ENCODE measurements at places on chromosomes 6 and 20. TPM values are rescaled to one million over a fixed set of nuclear protein-coding genes. Genes with fewer than 3 reads are reported as not detected.
A peak's percentile ranks its signal among the peaks of the same experiment; 100 is the strongest.

GRCh38 chr6:3888153-3888957, 39.2 kb downstream of the FAM50B start:
- no peak for DNase-seq

DNA sequence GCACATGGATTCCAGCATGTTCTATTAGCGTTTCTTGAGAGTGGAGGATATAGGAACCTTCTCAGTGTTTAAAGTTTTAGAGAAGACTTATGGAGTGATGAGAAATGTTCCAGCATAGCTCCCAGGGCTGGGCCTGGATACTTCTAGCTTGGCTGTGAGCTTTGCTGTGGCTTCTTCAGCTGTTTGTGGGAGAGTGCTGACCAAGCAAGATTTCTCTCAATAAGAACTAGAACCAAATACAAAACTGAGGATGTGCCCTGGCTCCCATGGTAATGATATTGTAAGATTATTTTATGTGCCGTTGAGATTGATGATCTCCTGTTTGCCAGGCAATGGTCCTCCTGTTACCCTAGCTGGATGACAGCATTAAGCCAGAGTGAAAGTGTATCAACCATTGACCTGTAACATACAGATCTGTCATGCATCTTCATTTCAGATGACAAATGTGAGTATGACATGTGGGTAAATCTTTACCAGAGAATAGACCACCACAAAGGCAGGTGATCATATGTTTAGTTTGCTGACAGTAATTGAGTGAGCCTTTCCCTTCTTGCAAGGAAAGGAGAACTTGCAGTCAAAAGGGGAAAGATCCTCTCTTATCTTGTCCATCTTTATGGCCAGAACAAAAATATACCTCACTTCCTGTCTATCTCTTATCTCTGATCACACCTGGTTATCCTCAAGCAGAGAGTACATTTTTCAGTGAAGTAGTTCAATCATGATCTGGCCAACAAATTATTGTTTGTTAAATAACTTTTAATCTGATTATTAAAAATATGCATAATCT, 180.1 kb downstream of the SLC24A3 start:
- no peak for DNase-seq

GRCh38 chr6:5302995-5303622, 41.8 kb downstream of the FARS2 start:
- peak; percentile 56 for DNase-seq

DNA sequence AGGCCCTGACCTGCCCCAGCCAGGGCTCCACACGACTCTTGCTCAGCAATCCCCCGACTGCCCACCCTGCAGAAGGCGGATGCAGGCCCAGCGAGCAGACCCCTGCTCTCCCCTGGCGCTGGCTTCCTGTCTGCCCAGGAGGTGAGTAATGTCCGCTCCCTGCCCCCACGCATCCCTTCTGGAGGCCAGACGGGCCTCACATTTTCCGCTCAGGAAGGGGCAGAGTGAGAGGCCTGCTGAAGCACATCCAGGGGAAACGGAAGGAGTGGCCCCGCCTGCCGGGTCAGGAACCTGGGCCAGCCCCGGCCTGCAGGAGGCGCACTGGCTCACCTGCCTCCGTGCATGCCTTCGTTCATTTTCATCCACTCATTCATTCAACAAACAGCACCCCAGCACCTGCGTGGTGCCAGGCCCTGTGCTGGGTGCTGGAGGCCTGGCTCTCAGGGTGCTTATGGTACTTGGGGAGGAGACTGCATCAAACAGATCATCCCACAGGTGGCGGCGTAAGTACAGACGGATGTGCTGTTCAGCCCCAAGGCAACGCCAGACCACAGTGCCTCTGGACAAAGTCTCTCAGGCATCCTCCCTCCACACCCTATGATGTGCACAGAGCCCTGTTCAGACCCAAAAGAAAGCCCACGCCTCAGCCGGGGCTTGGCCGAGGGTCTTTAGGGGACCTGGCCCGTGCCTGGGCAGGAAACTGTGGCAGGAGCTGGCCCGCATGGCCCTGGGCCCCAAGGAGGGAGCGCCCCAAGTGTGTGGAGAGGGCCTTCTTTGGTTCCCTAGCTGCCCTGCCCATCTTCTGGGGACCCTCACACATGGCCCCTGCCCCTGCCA, 112.1 kb downstream of the ASXL1 start:
- peak; percentile 90 for DNase-seq

- peak; percentile 88 for DNase-seq
Observed at GRCh38 chr20:32535953-32536823, 48.9 kb downstream of the NOL4L start.

- DNase-seq: peak; percentile 31
Observed at GRCh38 chr20:25864326-25864962, 167.8 kb upstream of the ZNF337 start.

- DNase-seq: peak; percentile 54
Observed at GRCh38 chr20:48463916-48464315, 363.9 kb downstream of the PREX1 start.

DNA sequence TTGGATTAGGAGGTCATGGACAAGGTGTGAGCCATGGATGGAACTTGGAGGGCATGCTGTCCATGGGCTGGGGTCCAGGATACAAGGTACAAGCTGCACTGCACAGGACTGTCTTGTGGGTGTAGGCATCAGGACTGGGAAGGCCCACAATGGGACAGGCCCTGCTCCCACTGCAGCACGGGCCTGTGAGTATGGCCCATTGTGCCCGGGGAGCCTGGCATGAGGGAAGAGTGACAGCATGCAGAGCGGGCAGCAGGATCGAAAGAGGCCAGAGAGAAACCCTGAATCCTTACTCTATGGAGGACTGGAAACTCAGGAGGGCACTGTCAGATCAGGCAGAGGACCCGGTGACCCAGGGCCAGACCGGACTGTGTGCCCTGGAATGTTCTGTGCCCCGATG, 211.3 kb downstream of the PREX1 start:
- no peak for DNase-seq

DNA sequence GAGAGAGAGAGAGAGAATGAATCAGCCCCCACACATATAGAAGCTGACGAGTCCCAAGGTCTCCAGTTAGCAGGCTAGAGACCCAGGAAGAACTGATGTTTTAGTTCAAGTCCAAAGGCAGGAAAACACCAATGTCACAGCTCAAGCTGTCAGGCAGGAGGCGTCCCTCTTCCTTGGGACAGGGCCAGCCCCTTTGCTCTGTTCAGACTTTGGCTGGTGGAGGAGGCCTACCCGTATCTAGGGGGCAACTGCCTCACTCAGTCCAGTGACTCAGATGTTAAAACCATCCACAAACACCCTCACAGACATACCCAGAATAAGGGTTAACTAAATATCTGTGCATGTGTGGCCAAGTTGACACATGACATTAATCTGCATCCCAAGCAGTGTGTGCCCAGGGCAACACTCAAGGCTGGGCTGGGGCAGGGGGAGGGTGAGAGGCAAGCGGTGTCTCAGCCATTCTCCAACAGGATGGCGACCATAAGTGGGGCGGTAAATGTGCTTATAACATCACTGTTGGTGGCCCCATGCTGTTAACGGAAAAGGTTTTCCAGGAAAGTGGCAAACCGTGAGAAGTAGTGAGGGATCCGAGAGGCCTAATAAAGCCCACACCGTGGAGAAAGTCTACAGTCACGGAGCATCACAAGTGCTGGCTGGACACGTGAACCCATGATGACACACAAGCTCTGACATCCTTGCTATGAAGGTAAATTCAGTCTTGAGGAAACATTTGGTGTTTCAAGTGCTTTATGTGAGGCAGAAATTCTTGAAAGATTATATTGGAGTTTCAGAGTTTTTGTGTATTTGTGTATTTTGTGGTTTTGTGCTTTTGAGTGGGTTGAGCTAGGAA, 28.1 kb downstream of the RAMACL start:
- no peak for DNase-seq

DNA sequence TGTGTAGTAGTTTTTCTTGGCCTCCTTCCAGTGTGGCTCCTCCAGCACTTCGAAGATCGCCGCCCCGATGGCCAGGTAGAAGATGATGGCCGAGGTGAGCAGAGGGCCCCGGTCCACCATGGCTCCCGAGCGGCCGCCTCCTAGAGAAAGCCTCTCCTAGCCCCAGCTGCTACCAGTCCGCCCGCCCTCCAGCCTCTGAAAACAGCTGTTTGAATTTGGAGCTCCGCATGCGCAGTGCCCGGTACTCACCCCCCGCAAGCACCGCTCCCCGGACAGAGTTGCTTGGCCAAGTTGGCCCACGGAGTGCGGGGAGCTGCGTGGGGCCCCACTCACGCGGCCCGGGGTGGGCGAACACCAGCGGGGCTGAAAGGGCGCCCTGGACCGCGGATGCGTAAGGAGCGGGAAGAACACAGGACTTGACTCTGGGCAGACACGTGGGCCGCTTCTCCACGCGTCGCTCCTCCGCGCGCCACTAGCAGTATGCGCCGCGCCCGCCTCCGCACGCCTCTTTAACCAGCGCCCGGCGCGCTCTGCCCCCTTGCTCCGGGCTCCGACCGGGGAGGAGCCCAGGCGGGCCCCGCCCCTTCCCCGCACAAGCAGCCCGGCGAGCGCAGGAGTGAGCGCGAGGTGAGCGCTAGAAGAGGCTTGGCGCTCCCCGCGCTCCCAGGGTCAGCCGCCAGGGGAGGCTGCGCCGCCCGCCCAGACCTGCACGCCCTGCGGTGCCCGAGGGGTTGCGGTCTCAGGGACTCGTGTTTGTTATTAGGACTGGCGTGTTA, at the start of gene KCNK5:
KCNK5 (minus strand) TSS at position 484 of the 776 bp plus-strand sequence; CDS start at position 120, 364 bp downstream.
- peak; percentile 91 for DNase-seq

DNA sequence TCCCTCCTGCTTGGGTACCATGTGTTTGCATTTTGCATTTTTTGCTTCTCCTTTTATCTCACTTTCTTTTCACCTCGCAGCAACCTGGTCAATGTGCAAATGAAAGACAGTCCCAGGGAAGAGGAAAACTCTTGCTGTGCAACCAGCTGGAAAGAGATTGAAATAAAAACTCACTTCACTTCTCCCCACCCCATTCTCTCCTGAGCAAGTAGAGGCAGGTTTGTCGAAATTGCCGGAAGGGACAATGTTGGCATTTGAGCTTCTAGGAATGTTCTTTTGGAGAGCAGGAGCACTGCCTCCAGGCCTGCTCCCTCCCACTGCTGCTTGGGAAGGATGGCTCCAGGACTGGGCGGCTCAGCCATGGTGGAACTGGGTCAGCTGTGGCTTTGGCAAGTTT, 30.6 kb downstream of the KCNG1 start:
- DNase-seq: no peak

DNA sequence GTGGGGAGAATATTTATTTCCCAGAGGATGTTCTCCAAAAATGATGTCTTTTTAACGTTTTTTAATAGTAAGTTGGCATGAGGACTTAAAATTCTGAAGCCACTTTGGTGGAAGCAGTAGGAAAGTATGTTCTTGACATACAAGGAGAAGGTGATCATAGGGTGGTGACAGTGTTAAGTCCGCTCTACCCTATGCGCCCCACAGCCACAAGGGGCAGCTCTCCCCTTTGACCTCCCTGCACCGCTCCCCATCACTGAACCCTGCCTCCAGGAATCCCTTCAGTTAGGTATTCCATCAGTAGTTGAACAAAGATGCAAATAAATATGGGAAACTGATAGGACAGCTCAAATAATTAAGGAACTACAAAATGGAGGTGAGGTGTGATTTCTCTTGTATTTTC, 111.4 kb downstream of the PLEKHG1 start:
- DNase-seq: no peak

DNA sequence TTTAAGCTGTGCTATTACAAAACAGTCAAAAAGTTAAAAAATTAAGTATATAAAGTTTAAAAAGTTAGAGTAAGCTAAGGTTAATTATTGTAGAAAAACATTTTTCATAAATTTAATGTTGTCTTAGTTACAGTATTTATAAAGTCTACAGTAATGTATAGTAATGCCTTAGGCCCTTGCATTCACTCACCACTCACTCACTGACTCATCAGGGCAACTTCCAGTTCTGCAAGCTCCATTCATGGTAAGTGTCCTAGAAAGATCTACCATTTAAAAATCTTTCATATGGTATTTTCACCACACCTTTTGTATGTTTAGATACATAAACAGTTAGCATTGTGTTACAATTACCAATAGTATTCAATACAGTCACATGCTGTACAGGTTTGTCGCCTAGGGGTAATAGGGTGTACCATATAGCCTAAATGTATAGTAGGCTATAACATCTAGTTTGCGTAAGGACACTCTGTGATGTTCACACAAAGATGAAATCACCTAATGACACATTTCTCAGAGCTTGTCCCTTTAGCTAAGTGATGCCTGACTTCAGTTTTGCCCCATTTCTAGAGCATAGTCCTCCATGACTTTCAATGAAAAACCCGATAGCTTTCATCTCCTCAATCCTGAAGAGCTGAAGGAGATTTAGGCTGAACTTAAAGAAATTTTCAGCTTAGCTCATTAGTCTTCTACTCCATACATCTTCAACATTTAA, 14.9 kb upstream of the HLA-DRA start:
- DNase-seq: no peak

The SLC26A8 gene
- not detected for polyA plus RNA-seq

The RAET1L gene
- not detected for polyA plus RNA-seq

The HLA-DPA1 gene
- 154 TPM for polyA plus RNA-seq

The SIM1 gene
- polyA plus RNA-seq: 4.4 TPM

The SEC23B gene
- 46.4 TPM for polyA plus RNA-seq

The TNF gene
- polyA plus RNA-seq: 0.69 TPM

The HDAC2 gene
- polyA plus RNA-seq: 51.9 TPM

The FOXF2 gene
- polyA plus RNA-seq: not detected

The POU3F2 gene
- polyA plus RNA-seq: not detected

The CD93 gene
- 9.9 TPM for polyA plus RNA-seq

The MBOAT1 gene
- polyA plus RNA-seq: 1.9 TPM

Data from kidney (tissue), 22 donors.